Stimulated activated CD4-positive, alpha-beta T cell treated with anti-CD3 and anti-CD28 coated beads, Interleukin-1b, Interleukin-23, amount 100 ng/mL, for 24 hours (primary cell): ENCODE measurements at places on chromosomes 5 and 9.

GRCh38 chr9:128340691-128341434 is 536 bp downstream of the SLC27A4 start:
- no peak for DNase-seq

DNA sequence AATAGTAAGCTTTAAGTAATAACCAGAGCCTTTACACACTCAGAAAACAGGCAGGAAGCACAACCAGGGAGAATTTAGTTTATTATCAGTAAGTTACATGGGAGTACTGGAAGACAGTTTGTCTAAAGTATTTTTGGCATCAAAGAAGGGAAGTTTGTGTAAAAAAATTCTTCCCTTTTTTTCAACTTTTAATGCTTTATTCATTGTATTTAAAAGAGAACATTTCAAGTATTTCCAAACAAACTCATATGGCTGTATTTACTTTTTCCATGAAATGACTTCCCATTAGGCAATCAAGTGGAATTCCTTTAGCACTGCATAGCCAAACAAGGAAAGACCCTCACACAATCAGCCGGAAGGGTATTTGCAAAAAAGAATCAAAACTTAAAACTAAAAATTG is 26.7 kb downstream of the RNF145 start:
- no peak for DNase-seq

DNA sequence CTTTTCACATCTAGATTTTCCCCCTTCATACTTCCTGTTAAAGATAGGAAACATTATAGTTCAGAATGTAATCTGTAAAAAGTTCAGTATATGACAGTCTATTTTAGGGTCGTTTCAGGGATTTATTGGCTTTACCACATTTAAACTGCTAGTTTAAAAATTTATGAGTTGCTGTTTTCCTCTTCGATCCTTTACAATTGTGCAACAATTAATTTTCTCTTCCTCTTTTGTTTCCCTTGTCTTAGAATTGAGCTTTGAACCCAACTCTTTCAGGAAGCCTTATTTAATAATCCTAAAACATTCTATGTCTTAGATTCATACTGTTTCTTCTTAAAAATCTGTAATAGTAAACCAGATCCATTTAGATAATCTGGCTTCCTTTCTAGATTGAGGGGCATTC is 16.4 kb downstream of the ZSWIM6 start:
- DNase-seq: no peak

GRCh38 chr5:57176350-57176857 is 2.5 kb downstream of the GPBP1 start:
- no peak for DNase-seq

GRCh38 chr5:95791751-95792150 is 30.8 kb downstream of the GLRX start:
- DNase-seq: no peak

DNA sequence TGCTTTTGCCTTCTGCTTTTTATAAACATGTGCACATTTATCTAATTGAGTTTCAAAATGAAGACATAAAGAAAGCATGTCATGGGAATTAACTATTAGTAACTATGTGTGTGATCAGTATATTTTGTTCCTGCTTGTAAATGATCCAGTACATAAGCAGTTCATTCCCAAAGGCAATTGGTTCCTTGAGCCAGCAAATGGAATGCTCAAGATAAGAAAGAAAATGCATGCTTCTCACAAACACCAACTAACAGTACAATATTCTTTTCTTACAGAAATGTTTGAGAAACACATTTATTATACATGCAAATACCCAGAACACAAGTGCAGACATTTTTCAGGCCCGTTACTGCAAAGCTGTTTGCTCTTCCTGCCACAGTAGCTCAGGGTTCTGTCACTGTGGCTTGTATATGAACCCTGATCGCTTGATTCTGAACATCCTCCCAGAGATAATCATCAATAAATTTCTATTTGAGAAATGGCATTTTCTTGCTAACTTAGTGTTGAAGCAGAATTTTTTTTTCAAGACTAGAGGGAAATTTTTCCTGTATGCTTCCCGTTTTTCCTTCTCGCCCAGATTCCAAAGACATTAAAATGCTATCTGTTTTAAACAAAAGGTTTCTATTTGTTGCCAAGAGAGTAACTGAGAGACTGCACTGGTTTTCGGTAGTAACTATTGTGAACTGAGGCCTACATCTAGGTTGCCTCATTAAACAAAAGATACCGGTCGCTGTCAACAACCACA is 1.9 kb downstream of the GNAQ start:
- no peak for DNase-seq

- no peak for DNase-seq
Measured at GRCh38 chr5:94086194-94086593, 344.8 kb upstream of the POU5F2 start.

DNA sequence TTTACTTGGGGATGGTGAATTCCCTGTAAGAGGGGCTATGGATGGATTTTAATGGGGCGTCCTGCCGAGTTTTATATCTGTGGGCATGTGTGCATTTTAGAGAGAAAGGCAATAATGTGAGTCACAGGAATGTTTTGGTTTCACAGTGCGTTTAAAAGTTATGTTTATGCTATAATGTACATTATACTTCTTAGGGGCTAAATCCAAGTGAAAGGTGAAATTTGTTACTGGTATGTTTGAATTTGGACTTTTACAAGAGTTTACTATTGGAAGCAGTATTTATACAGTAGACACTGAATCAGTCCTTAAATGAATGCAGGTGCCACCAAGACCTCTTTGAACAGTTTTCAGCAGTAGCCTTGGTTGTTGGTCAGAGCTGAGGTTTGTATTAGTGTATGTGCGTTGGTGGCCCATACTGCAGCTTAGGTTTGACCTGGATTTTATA is 5.6 kb downstream of the JMY start:
- no peak for DNase-seq

DNA sequence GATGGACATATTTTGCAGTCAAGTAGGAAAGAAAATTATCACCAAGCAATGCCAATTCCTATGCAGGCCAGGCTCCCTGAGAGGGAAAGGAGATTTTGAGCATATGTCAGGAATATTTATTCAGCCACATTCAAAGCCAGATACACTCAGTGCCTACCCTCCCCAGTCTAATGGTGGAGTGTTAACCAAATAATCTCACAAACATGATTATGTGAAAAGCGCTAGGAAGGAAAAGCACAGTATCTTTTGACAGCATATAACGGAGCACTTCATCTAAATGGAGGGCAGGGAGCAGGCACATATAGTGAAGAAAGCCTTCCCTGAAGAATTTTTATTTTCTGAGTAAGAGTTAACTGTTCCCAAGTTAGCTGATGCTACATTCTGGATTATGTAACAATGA is 80.3 kb upstream of the SLC30A5 start:
- DNase-seq: no peak

- DNase-seq: no peak
Measured at GRCh38 chr9:13952906-13953305, 361.0 kb downstream of the NFIB start.

DNA sequence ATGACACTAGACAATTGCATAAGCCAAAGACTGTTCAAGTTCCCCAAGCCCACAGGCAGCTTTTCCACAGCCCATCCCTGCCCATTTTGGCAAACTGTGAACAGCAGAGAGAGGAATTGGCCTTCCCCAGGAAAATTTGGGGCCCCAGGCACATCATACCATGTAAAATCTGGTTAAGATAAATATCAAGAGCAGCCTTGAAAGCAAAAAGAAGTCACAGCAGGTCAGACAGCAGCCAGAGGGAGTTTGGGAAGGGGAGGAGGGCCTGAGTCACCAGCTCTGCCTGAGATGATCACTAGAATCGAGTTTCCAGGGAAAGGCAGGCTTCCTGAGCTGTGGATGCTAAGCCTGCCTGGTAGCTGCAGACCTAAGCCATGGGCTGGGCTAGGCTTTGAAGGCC is 179.2 kb downstream of the RFK start:
- DNase-seq: no peak

DNA sequence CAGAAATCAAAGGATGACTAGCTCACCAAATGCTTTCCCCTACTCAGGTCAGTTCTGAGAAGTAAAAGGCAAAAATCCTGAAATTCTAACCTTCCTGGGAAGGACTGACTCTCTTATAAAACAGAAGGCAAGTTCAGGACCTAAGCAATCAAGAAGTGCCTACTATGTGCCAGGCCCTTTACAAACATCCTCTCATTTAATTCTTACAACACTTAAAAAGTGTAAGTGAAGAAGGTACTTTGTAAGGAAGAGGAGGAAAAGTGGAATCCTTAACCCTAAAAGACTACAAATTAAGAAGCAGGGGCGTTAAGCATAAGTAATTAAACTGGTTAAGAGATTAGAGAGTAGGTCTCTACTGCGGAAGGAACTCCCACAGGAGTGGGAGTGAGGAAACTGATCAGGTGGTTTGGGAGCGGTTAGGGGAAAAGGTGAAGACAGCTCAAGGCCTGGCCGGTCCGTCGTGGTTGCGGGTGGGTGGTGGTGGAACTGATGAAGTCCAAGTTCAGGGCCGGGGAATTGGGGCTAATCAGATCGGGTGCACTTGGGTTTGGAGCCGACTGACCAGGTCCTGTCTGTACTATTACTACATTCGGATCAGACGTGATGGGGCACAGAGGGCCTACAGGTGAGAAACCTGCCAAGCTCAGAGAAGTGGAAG is 839 bp downstream of the MED27 start:
- no peak for DNase-seq

DNA sequence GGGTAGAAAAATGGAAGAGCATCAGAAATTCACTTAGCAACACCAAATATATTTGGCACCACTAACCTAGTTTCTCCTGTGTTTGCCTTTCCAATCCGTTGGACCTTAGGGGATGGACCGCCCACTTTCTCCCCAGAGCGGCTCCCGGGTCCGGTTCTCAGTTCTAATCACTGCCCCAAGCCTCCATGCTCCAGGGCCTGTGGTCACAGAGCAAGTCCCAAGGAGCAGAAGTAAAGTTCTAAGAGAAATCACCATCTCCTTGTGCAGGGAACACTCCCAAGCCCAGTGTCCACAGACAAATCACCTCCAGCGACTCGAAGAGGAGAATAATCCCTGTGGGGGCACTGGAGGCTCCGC is 728 bp upstream of the SLC1A1 start:
- no peak for DNase-seq

GRCh38 chr9:110148891-110149290 is 59.1 kb downstream of the C9orf152 start:
- no peak for DNase-seq

DNA sequence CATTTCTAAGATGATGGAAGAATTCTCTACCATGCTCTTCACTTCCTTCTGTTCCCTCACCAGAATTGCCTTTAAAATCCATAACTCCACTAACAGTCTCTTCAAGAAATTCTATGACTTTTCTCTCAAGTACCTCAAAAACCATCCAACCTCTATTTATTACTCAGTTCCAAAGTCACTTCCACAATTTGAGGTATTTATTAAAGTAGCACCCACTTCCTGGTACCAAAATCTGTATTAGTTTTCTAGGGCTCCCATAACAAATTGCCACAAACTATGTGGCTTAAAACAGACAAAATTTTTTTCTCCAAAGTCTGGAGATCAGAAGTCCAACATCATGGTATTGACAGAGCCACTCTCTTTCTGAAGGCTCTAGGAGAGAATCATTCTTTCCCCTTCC is 4.9 kb upstream of the SPTLC1 start:
- DNase-seq: no peak

DNA sequence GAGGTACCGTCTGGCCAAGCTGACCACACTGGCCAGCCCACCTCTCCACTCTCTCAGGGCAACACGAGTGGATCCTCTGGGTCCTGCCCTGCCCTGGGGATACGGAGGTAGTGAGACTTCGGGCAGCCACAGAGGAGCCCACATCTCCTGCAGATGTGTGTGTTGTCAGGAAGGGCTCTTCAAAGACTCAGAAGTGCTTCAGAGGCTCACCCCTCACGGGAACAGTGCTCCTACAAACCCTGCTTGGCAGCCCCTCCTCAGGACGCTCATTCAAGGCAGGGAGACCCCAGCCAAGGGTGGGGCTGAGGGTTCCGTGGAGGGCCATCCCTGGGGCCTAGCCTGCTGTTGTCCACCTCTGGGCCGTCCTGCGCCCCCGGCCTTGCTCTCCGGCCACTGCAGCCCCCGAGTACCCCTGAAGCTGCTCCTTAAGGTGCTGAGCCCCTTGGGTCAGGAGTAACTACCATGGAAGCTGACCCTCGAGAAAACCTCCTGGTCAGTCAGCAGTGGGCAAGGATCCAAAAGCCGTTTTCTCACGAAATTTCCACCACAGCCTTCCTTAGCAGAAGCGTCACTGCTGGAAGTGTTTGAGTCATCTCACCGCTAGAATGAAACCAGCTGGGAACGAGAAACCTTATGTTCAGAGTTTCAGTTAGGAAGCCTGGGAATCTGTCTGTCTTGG is 23.2 kb upstream of the LRRC14B start:
- no peak for DNase-seq

GRCh38 chr5:178590141-178590923 is at the start of gene COL23A1:
TSS of gene COL23A1 (minus strand) at chr5:178590393.
- DNase-seq: no peak

DNA sequence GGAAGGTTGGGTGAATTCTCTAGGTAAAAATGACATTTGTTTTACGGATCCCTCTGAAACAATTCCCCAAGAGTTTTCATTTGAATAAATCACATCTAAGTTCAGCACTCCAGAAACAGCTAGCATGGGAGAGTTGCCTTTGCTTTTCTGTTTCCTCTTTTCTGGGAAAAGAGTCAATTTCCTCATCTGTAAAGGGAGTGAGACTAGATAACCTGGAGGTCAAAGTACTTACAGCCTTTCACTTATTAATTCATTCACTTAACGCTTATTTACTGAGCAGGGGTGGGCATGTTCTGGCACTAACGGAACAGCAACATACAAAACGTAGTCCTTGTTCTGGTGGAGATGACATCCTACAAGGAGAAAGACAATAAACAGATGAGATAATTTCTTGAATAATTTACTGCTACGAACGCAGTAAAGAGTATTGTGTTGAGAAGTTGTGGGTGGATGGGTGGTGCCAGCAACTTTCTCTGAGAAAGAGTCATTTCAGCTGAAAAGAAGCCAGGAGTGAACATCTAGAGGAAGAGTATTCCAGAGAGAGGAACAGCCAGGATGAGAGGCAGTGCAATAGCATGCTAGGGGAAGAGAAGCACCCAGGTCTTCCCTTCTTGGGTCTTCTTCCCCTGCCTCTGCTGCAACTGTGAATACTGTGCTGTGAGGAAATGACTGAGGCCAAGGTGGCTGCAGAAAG is 335.6 kb downstream of the ZSWIM6 start:
- no peak for DNase-seq

DNA sequence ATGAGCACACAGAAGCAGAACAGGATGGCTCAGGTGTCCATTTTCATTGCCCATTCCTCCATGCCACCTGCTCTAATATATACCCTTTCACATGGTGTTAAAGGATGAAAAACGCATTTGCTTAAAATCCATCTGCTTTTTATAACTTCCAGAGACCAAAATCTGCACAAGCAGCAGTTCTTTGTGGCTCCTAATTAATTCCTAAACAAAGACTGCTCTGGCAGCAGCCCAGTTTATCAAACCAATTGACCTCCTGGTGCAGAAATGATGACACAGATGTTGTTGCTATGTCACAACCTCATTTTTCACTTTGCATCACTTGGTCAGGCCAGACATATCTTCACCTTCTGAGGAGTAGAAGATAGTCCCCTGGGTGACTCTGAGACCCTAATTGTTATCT is 141.2 kb downstream of the ASTN2 start:
- DNase-seq: no peak

DNA sequence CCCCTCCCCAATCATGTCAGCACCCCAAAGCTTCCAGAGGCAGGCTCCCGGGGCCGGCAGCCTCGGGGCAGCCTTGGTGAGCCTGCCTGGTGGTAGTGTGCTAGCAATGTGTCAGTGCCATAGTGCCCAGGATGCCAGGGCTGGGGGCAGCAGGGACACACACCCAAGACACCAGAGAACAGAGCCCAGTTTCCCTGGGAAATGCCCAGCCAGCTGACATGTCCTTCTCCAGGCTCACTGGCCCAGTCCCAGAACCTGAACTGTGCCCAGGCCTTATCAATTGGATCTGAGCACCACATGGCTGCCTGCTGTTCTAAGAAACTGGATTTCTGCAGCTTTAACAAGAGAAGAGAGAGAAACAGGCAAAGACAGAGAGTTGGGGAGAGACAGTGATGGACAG is 74.9 kb upstream of the LRRTM2 start:
- DNase-seq: no peak
